ENCODE measurements at places on chromosomes 2 and 18.

GRCh38 chr2:147756069-147756468 lies 88.8 kb upstream of the ACVR2A start:
- DNase-seq = no peak

GRCh38 chr18:3683483-3683882 lies 233.5 kb downstream of the TGIF1 start:
- no peak for DNase-seq

DNA sequence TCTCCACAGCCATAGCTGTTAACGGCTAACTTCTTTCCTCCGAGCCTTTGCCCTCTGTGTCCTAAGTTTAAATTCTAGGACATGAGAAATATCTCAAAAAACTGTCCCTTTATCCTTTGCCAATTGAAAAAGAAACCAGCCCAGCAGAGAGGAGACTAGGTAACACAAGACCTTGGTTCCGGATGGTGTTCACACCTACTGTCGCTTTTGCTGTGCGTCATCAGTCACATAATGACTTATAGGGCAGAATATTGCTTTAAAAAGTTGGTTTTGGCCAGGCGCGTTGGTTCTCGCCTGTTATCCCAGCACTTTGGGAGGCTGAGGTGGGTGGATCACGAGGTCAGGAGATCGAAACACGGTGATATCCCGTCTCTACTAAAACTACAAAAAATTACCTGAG lies 66.2 kb downstream of the SP3 start:
- DNase-seq = no peak

DNA sequence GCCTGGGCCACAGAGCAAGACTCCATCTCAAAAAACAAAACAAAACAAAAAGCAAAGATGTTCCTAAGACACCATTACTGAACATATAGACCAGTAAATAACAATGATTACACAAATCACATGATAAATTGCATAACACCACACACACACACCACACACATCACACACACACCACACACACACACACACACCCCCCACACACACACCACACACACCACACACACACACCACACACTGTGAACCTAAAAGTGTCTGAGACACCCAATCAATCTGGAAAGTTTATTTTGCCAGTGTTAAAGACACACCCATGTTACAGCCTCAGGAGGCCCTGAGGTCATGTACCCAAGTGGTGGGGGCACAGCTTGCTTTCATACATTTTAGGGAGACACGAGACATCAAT lies 62.6 kb upstream of the ASAP2 start:
- no peak for DNase-seq

DNA sequence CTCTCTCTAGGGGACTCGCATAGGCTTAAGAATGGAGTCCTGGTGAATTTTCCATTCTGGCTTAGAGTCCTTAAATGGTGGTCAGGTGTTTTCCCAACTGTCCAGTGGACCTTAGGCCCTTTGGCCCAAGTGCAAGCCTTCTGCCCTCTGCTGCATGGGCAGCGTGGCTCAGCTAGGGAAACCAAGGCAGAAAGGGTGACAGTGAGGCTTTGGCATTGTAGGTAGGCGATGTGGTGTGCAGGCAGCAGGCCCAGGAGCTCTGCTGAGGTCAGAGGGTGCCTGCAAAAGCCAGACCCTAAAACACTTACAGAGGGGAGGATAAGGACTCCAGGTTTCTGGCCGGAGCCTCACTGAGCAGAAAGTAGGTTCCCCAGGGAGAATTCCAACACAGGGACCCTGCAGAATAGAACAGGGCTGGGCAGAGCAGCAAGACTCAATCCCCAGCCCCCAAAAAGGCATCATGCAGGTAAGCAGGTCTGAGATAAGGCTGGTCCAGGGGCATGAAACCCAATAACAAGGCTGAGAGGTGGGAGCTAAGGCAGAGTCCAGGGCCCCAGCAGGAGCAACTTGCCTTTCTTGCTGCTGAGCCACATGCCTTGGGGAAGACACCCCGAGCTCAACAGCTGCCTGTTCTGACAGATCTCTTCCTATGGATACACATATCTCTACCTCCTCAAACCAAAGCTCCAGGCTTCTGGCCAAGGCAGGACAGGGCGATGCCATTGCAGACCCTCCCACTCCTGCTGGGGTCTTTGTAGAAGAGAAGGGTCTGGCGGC lies 199.7 kb downstream of the TNS1 start:
- no peak for DNase-seq

DNA sequence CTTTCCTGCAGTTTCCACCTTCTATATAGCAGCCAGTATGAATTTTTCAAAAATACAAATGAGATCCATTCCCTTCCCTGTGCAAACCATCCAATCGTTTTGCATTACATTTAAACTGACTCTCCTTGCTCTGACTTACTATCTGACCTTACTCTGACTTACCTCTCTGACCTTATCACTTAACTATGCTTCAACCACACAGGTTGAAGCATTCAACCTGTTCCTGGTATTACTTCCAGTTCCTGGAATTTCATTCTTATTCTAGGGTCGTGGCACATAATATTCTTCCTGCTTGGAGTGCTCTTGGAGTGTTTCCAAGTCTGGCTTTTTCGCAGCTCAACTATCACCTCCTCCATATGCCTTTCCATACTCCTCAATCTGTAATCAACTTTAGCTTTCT lies 850.6 kb upstream of the CHAC2 start:
- DNase-seq = no peak

GRCh38 chr2:154226931-154227330 lies 355.2 kb downstream of the GALNT13 start:
- DNase-seq = no peak

DNA sequence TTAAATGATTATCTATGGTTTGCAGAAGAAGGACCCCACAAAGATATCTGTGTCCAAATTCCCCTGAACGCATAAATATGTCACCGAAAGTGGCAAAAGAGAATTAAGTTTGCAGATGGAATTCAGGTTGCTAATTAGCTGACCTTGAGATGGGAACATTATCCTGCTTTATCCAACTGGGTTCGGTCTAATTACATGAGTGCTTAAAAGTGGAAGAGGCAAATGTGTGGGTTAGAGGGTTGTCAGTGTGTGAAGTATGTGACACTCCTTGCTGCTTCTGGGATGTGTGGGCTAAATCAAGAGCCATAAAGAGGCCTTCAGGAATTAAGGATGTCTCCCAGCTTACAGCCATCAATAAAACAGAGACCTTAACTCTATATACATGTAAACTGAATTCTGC lies 53.5 kb downstream of the CDH19 start:
- no peak for DNase-seq

DNA sequence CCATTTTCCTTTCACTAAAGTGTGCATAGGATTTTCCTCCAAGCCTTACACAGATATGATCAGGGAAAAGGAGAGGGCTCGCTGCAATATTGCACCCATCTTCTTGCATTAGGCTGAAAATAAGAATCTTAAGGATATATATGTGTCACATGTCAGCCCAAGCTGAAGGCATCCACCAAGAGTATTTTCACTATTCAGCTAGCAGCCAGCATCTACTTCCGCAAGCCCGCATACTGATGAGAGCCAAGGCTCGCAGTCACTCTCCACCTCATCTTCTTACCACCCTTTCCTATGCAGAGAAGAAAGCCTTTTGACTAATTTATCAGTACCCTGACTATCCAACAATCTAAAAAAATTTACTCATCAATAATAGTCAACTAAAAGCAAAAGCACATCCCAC lies 6.1 kb downstream of the TMEM163 start:
- no peak for DNase-seq

GRCh38 chr18:32438173-32438572 lies 32.5 kb downstream of the GAREM1 start:
- no peak for DNase-seq

- DNase-seq = no peak
Measured at GRCh38 chr2:108940156-108940555, 48.9 kb downstream of the EDAR start.

DNA sequence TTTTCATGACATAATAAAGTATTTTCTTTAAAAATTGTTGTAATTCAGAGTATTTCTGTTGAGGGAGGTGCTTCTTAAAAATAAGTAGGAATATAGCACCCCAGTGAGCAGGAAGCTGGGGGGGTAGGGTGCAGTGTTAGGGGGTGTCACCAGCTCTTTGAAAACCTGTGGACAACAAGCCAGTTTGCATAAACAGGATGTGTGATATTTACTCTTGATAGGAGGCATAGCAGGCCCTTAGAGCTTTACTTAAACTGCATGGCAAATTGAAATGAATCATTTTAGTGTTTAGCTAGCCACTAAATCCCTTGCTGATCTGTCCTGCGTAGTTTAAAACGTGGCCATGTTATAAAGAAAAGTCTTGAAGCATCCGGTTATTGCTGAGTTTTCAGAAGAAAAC lies 8.4 kb downstream of the TGIF1 start:
- DNase-seq = no peak

DNA sequence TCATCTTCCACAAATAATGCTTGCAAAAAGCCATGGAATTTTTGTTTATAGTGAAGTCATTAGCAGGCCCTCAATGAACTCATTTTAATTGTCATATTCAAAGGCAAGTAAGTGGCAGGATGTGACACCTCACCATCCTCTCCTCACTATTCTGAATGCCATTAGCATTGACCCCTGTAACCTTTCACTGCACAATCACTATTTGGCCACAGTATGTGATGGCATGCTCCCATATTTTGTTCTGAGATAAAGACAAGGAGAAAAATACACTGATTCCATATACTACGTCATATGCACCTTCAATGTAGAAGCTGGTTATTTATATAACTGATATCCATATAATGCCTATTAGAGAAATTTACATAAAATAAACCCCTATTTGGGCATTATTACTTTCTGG lies 1443.2 kb downstream of the SUCLG1 start:
- no peak for DNase-seq

GRCh38 chr2:160564591-160564990 lies 71.0 kb upstream of the RBMS1 start:
- no peak for DNase-seq

GRCh38 chr18:2310886-2311285 lies 260.4 kb downstream of the METTL4 start:
- DNase-seq = no peak

DNA sequence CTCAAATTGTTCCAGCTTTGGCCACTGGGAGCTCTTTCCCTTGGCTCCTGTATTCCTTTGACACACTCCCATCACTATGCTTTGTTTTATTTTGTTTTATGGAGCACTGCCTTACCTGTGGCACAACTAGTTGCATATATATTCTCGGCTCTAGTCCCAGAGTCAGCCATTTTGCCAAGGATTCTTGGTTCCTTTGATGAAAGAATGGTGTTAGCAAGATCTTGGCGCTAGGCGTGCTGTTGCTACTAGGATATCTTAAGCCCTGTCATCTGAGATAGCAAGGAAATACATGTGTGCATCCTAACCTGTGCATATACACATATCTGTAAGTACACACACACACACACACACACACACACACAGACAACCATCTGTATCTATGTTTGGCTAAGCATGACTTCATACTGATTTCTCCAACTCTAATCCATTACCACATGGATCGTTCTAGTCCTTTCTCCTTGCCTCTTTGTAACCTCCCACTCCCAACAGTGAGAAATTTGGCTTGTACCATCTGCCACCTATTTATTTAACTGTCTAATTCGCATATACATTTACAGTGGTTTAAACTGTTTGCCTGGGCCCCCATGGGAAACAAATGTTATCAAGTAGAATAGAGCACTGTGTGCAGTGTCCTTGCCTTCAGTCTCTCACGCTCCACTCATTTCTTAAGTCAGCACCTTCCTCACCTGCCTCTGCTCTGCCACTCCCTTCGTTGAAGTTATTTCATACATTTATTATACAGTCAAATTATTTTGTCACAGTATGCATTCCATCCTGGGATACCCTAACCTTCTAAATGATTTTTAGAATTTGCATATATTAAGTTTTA lies 137.5 kb upstream of the MAP3K20 start:
- no peak for DNase-seq

DNA sequence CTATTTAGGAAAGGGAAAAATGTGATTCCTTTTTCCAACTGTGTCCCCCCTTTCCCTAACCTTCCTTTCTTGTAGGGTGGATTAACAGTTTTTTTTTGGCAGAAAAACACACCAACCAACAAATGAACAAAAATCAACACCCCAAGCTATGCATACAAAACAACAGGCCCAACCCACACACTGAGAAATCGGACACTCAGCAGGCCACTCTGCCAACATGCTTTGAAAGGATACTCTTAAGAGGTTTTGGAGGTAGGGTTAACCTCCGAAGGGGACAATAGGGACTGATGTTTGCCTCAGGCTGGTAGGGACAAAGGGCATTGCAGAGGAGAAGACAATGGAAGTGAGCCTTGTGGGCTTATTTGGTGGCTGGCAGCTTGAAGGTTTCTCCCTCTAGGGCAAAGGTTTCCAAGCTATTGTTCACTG lies 33.1 kb upstream of the POLE4 start:
- no peak for DNase-seq

GRCh38 chr2:120352696-120353590 lies 7.0 kb downstream of the INHBB start:
- no peak for DNase-seq

DNA sequence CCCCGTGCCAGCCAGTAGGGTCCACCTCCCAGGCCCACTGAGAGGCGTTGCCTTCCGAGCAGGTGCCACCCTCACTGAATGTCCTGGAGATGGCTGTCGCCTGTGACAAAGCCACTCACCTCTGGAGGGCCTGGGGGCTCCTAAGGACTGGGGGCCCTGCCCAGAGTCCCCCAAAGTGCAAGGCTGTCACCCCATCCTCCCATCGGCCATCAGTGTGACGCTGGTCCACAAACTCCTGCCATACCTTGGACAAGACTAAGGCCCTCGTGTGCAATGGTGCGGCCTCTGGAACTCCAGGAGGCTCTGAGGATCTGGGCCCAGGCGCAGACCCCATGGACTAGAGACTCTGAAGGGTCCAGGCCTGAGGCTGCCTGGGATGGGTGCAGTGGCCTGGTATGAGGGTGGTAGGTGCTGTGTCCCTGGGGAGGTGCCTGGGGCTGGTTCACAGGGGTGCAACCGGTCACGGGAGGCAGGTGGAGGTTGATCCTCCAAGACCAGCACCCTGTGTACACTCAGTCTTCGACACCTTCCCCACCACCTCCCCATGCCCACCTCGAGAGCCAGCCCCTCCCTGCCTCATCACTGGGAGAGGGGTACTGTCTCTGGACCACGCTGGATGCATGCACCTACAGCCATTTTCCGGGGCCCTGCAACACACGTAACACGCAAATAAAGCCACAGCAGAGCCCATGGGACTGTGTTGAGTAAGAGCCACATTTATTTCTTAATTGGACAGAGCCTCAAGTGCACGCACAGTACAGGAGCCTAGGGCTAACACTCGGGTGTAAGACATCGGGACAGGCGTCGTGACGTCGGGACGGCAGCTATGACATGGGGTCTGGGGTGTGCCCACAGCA lies 21.6 kb downstream of the AQP12A start:
- no peak for DNase-seq

Data from mesothelial cell of epicardium (in vitro differentiated cells).